AG04449 (cell line): ENCODE measurements at places on chromosomes 5 and 9.
A peak's percentile ranks its signal among the peaks of the same experiment; 100 is the strongest.

GRCh38 chr9:102479191-102479590 lies 515.9 kb upstream of the CYLC2 start:
- no peak for DNase-seq

DNA sequence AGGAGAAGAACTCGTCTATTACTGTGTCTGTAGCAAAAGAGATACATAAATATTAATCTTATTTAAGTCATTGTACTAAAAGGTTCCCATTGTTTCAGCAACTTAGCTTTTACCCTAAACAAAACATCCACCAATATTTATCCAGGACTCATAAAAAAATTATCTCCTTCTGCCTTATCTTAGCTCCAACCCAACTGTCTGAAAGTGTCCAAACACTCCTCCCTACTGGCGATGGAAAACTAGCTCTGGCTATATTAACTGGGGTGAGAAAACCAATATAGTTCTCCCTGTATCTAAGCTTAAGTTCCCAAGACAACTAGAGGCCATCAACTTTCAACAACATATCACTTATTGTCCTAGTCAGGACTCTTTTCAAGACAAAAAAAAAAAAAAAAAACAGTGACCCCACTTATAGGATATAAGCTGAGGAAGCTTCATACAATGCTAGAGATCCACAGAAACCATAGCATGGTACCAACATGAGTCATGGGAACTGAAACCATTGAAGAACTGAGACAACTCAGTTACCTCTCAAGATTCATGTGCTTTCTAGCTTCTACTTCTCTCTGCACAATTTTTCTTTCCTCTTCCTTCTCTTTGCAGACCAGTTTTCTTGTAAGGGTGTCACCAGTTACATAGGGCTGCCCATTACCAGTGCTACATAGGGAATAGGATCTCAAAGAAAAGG lies 150.7 kb upstream of the RASA1 start:
- DNase-seq, result no peak

DNA sequence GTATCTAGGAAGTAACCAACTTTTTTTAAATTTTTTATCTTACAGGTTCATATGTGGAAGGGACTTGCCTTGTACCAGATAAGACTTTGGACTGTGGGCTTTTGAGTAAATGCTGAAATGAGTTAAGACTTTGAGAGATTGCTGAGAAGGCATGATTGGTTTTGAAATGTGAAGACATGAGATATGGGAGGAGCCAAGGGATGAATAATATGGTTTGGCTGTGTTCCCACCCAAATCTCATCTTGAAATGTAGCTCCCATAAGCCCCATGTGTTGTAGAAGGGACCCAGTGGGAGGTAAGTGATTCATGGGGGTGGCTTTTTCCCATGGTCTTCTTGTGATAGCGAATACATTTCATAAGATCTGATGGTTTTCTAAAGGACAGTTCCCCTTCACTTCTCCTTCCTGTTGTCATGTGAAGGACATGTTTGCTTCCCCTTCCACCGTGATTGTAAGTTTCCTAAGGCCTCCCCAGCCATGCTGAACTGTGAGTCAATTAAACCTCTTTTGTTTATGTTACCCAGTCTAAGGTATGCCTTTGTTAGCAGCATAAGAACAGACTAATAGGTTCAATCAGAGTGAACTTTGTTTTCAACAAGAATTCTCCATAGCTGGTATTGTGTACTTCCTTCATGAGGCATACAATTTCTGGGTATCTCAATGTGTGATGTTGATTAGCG lies 535.6 kb upstream of the MEF2C start:
- no peak for DNase-seq

- no peak for DNase-seq
Observed at GRCh38 chr5:74408150-74409043, 232.1 kb downstream of the ENC1 start.

- DNase-seq, result no peak
Observed at GRCh38 chr9:106486685-106487084, 376.3 kb upstream of the ZNF462 start.

DNA sequence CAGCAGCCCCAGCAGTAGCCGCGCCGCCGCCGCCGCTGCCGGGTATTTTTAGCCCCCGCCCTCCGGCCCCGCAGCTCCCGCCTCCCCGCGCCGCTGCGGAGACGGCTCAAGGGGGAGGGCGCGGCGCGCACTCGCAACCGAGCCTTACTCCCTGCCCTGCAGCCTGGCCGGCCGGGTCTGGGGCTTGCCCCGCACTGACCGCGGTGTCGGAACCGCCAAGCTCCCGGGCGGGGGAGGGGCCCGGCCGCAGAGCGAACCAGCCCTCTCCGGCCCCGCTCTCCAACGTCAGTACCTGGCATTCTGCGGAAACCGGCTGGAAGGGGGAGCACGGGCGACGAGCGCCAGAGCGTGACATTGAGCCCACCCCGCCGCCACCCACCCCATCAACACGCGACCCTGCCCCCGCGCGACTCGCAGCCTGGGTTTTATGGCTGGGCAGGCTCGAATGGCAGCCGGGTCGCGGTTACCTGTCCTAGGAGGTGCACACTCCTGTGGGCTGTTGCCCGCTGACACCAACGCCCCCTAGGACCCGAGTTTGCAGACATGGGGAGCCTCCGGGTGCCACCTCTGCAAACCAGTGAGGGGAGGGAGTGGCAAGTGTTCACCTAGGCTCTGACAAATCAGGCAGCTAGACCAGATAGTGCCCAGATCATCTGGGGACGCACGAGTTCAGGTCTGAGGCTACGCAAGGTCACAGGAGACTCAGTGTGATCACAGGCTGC lies at the start of gene ACSL6:
ACSL6 (minus strand) TSS at position 37 of the 722 bp plus-strand sequence. CDS start 105 bp downstream, outside the sequence.
- DNase-seq, result no peak

DNA sequence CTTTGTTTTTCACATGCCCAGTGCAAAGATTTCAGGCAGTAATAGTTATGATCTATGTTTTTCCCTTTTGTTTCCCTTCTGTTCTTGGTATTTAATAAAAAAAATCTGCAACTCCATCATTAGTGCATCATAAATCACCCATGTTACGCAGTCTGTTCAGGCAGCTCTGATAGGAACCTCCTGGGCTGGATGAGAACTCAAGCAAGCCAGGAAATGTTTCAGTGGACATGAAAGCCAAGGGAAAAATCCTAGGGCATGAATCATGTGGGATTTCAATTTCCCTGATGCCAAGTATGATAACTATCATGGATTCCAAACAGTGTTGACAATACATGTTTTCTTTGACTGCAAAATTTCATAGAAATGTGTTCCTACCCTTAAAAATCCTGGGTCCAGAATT lies 119.7 kb upstream of the TARS1 start:
- DNase-seq, result peak; percentile 94

- no peak for DNase-seq
Observed at GRCh38 chr9:12775679-12776512, 1.1 kb downstream of the LURAP1L start.

DNA sequence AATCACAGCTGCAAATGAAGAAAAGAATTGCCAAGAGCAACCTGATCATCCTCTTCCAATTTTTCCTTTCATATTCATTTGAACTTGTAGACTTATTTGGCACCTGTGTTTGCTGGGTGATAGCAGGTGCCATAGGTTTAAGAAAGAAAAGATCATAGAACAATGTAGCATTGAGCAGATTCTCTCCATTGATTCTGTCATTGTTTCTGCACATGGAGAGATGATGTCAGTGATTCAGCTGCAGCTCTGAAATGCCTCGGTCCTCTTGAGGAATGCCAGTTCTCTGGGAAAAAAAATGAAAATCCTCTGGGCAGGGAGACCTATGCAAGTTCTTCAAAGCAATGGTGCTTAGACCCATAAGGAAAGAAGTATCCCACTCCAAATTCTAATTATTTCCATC lies 418.1 kb upstream of the KLF4 start:
- no peak for DNase-seq

- no peak for DNase-seq
Observed at GRCh38 chr9:89046832-89047231, 55.6 kb downstream of the S1PR3 start.

- DNase-seq, result peak; percentile 10
Observed at GRCh38 chr9:133558191-133559126, 24.0 kb downstream of the ADAMTSL2 start.

- no peak for DNase-seq
Observed at GRCh38 chr5:163893281-163893680, 387.9 kb downstream of the MAT2B start.

GRCh38 chr9:133754688-133755227 lies 16.6 kb upstream of the SARDH start:
- DNase-seq, result no peak

DNA sequence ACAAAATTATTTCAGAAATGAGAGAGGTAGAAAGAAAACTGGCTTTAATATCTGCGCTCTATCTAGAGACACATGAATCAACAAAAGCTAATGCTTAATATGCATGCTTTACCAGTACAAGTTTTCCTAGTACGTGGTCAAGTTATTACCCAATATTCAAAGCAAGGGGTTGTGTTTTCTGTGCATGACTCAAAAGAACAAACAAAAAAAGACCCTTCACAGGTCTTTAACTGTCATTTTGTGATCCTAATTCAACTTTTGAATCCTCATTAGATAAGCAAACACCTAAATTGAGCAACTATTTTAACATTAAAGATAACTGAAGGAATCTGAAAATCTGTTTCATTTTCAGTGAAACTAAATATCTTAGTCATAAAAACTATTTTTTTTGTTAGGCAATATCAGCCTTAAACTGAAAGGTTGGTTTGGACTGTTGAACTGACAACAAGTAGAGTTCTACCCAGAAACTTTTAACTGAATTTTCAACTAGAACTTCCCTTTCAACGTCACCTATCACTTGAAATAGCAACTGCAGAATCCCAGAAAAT lies 12.5 kb downstream of the ST8SIA4 start:
- DNase-seq, result no peak

GRCh38 chr5:57216714-57217113 lies 42.9 kb downstream of the GPBP1 start:
- DNase-seq, result no peak

DNA sequence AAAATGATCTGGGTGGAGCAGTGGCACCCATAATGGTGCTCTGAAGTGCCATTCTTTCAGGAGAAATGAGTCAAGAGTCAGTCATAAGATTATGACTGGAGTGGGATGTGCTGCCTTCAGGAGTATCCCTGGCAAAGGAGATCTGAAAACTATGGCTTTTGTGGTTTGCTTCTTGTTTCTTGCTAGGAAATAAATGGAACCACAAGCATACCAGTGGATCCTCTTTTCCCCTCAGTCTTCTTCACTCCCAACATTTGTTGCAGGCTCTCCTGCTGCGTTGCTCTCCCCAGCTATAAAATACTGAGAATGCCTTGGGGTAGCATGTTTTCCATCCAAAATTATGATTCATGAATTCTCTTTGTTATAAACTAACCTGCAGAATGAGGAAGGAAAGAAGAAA lies 199.1 kb downstream of the NNT start:
- DNase-seq, result peak; percentile 1

- no peak for DNase-seq
Observed at GRCh38 chr9:108213511-108213910, 642.3 kb downstream of the ACTL7B start.

- DNase-seq, result no peak
Observed at GRCh38 chr5:97167435-97167834, 15.6 kb downstream of the RIOK2 start.

GRCh38 chr9:73129941-73130685 lies 21.6 kb upstream of the ANXA1 start:
- no peak for DNase-seq

- DNase-seq, result no peak
Observed at GRCh38 chr9:79619930-79620329, 48.2 kb downstream of the TLE4 start.

DNA sequence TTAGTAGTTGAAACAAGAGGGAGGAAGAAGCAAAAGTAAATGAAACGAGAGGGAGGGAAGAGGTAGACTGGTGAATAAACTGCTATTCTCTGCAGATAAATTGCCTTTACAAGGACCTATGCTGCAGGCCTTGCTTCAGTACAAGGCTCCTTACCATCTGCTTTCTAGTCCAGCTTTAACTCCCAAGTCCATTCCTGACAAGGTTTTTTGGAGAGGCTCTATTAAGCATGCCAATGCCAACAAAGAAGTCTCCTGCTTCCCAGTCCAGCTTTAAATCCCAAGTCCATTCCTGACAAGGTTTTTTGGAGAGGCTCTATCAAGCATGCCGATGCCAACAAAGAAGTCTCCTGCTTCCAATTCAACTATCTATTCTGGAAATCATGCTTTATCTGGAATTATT lies 244.9 kb downstream of the GABRB2 start:
- DNase-seq, result no peak
